ENCODE measurements at places on chromosomes 11 and 22.

DNA sequence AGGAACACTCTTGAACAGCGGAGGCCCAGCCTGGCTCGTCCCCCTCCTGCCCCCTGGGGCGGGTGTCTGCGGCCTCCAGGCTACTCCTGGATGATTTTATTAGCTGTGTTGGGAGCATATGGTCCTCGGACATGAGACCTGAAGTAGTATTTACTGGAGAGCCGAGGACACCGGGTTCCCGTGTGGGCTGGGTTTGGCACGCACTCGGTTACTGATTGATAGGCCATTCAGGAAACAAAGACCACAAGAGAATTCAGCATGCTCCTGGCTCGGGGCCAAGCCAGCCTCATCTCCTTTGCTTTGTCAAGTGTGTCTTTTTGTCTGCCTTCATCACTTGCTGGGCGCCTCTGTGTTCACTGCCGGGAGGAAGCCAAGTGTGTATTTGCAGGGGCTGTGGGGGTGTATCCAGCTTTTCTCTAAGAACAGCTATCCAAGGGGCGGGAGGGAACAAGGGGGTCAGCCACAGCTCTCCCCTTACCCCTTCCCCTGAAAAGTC is 9.7 kb downstream of the FXYD2 start:
- H3K27ac ChIP-seq = no peak overlapping the region
- no peak for DNase-seq
- peaks cover under 1% of the 10 kb centered on the region for H3K4me1 ChIP-seq
- H3K27me3 ChIP-seq = peaks cover 1% of the 10 kb centered on the region
- H3K36me3 ChIP-seq = no peaks in the 10 kb centered on the region

GRCh38 chr11:13928566-13929251 is 33.8 kb upstream of the SPON1 start:
- no peaks in the 10 kb centered on the region for H3K27me3 ChIP-seq
- peak; percentile 73 for DNase-seq
- H3K4me3 ChIP-seq = no peak overlapping the region
- no peak overlapping the region for H3K27ac ChIP-seq
- no peaks in the 10 kb centered on the region for H3K36me3 ChIP-seq
- H3K4me1 ChIP-seq = peaks cover 21% of the 10 kb centered on the region

- DNase-seq = no peak
- H3K4me3 ChIP-seq = no peak overlapping the region
- H3K36me3 ChIP-seq = no peaks in the 10 kb centered on the region
- no peak overlapping the region for H3K27ac ChIP-seq
- H3K4me1 ChIP-seq = no peaks in the 10 kb centered on the region
Measured at GRCh38 chr11:36156817-36157519, 132.3 kb downstream of the COMMD9 start.

DNA sequence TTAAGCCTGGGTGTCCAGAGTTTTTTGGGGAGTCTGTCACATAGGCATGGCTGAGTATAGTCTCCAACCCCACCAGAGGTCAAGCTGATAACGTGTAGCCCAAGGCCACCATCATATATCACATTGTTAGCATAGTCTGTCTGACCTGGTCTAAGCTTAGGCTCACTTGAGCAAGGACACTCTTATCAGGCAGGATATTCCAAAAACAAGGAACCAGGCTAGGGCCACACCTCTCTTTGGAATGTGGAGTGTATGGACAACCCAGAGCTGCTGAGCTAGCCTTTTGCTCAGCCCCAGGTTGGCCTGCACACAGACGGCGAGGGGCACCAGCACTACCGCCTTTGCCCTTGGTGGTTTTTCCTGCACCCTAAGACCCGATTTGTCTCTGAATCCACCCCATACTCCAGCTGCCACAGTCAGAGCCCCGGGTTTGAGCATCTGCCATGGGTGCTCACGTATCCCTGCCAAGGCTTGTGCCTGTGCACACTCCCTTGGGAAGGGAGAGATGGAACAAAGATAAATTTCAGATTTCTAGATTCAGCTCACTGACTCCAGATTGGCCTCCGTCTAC is 7.2 kb downstream of the SNAP29 start:
- H3K27me3 ChIP-seq = no peaks in the 10 kb centered on the region
- H3K4me3 ChIP-seq = no peak overlapping the region
- H3K27ac ChIP-seq = peak overlapping the region; percentile 74
- peaks cover 62% of the 10 kb centered on the region for H3K4me1 ChIP-seq
- H3K36me3 ChIP-seq = peaks cover 68% of the 10 kb centered on the region

- no peaks in the 10 kb centered on the region for H3K36me3 ChIP-seq
- H3K4me1 ChIP-seq = no peaks in the 10 kb centered on the region
- H3K27me3 ChIP-seq = no peaks in the 10 kb centered on the region
- DNase-seq = peak; percentile 47
- H3K27ac ChIP-seq = no peak overlapping the region
- H3K4me3 ChIP-seq = no peak overlapping the region
Measured at GRCh38 chr11:109424901-109425300, 2.9 kb downstream of the C11orf87 start.

- no peak for DNase-seq
- H3K4me3 ChIP-seq = no peak overlapping the region
- H3K36me3 ChIP-seq = no peaks in the 10 kb centered on the region
- H3K4me1 ChIP-seq = no peaks in the 10 kb centered on the region
- H3K27me3 ChIP-seq = peaks cover 41% of the 10 kb centered on the region
Measured at GRCh38 chr11:74268456-74268855, 43.0 kb downstream of the P4HA3 start.

GRCh38 chr22:29654420-29654819 is 51.0 kb downstream of the NF2 start:
- H3K27me3 ChIP-seq = no peaks in the 10 kb centered on the region
- no peak for DNase-seq
- H3K36me3 ChIP-seq = peaks cover 31% of the 10 kb centered on the region
- no peak overlapping the region for H3K27ac ChIP-seq
- H3K4me3 ChIP-seq = no peak overlapping the region
- no peaks in the 10 kb centered on the region for H3K4me1 ChIP-seq

GRCh38 chr22:29701155-29701999 is 18.4 kb upstream of the CABP7 start:
- H3K4me1 ChIP-seq = peaks cover 35% of the 10 kb centered on the region
- no peak overlapping the region for H3K4me3 ChIP-seq
- no peak overlapping the region for H3K27ac ChIP-seq
- peak; percentile 60 for DNase-seq

DNA sequence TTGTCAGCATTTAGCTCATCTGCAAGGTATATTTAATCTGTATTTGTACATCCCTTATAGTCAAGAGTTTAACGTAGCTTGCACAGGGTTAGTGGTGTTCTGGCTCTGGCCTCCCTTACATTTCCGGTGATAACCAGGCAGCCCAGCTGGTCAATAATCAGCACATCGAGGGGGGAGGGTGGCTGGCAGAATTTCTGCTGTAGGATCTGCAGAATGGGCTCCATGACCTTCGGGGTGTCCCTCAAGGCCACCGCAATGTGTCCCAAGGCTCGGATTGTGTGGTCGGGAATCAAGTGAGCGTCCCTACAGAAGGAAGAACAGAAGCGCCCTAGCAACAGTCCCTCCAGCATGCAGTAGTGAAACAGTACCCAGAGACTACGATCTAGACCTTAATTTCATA is 25.1 kb downstream of the SERPIND1 start:
- peaks cover 89% of the 10 kb centered on the region for H3K36me3 ChIP-seq
- no peak overlapping the region for H3K27ac ChIP-seq
- H3K4me1 ChIP-seq = 0 out of 2 replicates have a peak, but pooled peaks cover 3% of the 10 kb centered on the region
- no peak overlapping the region for H3K4me3 ChIP-seq

DNA sequence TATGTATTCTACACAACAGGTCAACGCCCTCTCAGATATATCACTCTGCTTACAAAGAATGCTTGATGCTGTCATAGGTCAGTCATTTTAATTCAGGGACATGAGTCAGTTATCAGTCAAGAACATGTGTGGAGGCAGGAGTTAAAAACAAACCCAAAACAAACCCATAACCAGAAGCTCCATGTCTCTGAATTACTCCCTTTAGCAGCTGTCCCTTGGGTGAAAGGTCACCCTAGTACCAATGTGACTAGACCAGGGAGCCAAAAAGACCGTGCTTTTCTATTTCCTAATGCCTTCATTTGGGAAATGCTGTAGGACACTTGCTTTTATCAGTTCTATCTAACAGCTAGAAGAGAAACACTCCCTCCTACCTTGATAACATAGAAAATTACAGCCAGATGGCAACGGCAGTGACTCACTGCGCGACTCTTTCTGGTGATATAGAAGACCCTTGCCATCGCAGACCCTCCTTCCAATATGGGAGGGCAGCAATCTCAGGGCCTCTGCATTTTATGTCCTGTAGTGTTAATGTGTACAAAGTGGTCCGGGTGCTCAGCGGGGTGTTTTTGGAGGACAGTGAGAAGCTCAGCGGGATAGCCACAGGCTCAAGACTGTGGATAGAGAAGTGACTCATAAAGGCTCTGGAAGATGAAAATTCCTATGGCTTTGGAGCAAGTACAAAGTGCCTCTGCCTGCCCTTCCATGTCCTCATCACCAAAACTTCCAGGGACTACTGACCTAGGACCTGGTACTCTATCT is 24.8 kb downstream of the APOL5 start:
- H3K36me3 ChIP-seq = 0 out of 3 replicates have a peak, but pooled peaks cover 8% of the 10 kb centered on the region
- DNase-seq = peak; percentile 73
- H3K4me3 ChIP-seq = no peak overlapping the region

GRCh38 chr22:24442352-24442744 is 14.9 kb downstream of the ADORA2A start:
- H3K27ac ChIP-seq = no peak overlapping the region
- H3K4me1 ChIP-seq = peaks cover 16% of the 10 kb centered on the region
- H3K27me3 ChIP-seq = no peaks in the 10 kb centered on the region

- H3K36me3 ChIP-seq = no peaks in the 10 kb centered on the region
- H3K4me3 ChIP-seq = no peak overlapping the region
- no peak for DNase-seq
- no peaks in the 10 kb centered on the region for H3K27me3 ChIP-seq
- no peaks in the 10 kb centered on the region for H3K4me1 ChIP-seq
- H3K27ac ChIP-seq = no peak overlapping the region
Measured at GRCh38 chr11:22800482-22800881, 29.1 kb downstream of the SVIP start.

DNA sequence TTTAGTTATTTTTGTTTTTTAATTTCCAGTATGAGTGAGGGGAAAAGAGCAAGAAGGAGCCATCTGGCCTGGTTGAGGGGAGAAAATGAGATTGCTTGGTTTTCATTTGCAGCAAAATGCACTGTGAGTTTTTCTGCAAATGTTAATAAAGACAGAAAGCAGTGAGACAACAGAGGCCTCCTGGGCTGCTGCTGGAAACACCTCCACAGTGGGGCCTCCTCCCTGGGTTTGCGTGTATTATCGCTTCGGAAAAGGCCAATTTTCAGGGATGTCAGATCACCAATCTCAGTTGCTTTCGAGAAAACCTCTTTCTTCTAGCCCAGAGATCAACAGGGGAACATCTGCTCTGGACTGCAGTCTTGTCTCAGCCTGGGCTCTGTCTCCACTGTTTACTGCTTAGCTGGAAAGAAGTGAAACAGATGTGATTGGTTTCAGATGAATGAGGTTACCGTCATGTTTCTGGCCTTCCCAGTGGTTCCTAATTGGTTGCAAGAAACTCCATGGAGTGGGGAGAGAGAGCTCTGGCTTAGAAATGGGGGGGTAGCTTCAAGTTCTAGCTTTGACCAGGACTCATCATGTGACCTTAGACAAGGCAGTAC is 17.3 kb downstream of the TSPAN18 start:
- no peak overlapping the region for H3K27ac ChIP-seq
- DNase-seq = no peak
- H3K27me3 ChIP-seq = peaks cover 47% of the 10 kb centered on the region
- no peak overlapping the region for H3K4me3 ChIP-seq
- H3K36me3 ChIP-seq = no peaks in the 10 kb centered on the region

GRCh38 chr22:32546496-32546895 is 71.9 kb downstream of the FBXO7 start:
- H3K4me1 ChIP-seq = peaks cover 13% of the 10 kb centered on the region
- DNase-seq = no peak
- no peak overlapping the region for H3K27ac ChIP-seq

DNA sequence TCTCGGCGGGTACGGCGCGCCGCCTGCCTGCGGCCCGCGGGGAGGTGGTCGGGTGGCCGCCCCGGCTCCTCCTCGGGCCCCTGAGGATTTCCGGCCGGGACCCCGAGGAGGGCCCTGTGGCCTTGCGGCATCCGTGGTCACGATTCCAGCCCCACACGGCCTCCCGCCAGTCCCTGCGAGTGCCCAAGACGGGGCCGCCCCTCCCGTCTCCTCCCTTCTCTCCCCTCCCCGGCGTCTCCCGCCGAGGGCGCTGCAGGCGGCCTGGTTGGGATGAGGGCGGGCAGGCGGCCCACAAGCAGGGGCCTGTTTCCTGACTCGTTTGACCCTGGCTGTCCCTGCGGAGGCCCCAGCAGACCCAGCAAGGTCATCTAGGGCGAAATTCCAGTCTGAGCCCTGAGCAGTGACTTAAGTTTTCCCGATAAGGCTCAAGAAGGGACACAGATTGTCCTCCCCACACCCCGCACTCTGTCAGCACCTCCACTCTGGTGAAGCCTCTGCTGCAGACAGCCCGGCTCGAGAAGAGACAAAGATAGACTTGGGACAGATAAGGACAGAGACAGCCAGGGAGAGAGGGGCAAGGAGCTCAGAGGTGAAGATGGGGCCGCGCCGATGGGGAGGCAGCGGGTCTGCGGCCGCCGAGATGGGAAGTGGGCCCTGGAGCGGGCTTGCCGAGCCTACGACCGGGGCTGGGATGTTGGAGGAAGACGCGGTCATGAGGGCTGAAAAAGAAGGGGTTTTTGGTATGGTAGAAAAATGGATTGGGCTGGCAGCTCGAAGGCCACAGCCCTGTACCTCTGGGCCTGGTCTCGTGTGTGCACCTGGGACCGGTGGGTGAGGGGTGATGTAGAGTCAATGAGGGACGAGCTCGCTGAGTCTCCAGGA is 95.0 kb downstream of the SWAP70 start:
- H3K4me1 ChIP-seq = peaks cover 22% of the 10 kb centered on the region
- peak; percentile 78 for DNase-seq
- peak overlapping the region; percentile 54 for H3K4me3 ChIP-seq
- no peaks in the 10 kb centered on the region for H3K27me3 ChIP-seq
- H3K36me3 ChIP-seq = no peaks in the 10 kb centered on the region

GRCh38 chr11:44434191-44434590 is 124.3 kb upstream of the ALX4 start:
- DNase-seq = no peak
- no peak overlapping the region for H3K4me3 ChIP-seq
- peaks cover 7% of the 10 kb centered on the region for H3K27me3 ChIP-seq
- H3K4me1 ChIP-seq = no peaks in the 10 kb centered on the region

DNA sequence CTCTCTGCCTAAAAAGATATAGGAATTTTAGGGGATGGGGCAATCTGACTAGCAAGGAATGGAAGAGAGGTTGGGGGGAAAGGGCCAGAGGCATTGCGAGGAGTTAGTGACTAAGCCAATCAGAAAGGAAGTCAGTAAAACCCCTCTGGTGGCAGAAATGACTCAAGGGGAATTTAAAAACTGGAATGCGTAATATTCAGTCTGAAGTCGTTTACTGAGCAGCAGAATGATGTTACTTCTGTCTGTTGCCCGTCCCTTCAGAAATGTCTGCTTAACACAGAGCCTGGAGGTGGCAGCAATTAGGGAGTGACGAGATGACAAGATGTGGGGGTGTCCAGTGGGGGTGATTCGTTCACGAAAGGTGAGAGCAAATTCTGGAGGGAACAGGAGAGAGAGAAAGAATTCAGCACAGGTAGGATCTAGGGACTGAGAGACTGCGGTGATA is 107.7 kb upstream of the CLMP start:
- H3K36me3 ChIP-seq = no peaks in the 10 kb centered on the region
- DNase-seq = no peak
- H3K4me3 ChIP-seq = no peak overlapping the region
- peaks cover 25% of the 10 kb centered on the region for H3K27me3 ChIP-seq
- H3K4me1 ChIP-seq = no peaks in the 10 kb centered on the region
- no peak overlapping the region for H3K27ac ChIP-seq
